ENCODE measurements at places on chromosomes 7 and 10.

DNA sequence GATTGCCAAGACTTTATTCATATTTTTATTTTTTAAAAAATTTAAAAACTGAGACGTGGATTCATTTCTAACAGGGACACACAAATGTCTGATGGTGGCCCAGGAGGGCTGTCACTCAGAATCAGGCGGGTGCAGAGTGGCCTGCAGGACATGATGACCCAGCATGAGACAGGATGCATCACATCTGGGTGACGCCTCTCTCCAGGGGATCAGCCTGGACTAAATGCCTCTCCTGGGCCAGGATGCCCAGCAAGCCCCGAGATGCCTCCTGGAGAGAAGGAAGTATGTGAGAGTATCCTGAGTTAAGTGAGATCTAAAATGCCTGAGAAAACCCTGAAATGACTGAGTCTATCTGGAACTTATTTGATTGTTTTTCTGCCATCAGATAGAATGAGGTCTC is 16.9 kb upstream of the MTURN start:
- DNase-seq, result no peak

GRCh38 chr7:17996442-17997223 is 31.0 kb downstream of the PRPS1L1 start:
- DNase-seq, result no peak

- DNase-seq, result no peak
These were observed 103.7 kb upstream of the HABP2 start for GRCh38 chr10:113449006-113449695.

- DNase-seq, result no peak
These were observed 34.9 kb upstream of the LOXL4 start for GRCh38 chr10:98302741-98303365.

DNA sequence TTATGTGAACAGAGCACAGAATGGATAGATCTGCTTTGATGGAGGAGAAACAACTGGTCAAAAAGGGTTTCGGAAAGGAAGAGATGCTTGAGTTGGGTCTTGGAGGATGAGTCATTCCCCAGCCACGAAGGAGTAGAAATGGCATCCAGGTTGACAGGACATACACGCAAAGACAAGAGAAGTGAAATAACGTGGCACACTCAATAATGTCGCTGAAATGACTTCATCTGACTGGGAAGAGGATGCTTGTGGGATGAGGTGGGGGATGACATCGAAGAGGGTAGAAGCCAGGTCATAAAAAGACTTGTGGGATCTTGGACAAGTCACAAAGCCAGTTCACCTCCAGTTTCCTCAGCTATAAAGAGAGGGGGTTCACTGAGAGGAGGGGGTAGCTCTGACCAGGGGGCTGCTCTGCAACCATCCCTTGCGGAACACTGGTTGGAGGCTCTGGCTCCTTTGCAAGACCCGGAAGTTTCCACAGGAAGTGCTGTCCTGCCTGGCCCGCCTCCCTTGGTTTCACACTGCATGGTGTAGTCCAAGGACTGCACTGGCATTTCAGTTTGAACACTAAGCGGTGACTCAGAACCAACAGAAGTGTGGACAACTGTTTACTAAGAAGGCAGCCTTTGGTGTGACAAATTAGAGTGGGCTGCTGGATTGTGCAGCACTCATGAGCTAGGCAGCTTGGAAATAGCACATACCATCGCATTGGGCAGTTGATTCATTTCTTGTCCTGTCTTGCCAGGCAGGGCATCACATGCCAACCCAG is 189.9 kb upstream of the ADO start:
- no peak for DNase-seq

GRCh38 chr10:33950206-33950605 is 615.7 kb upstream of the NRP1 start:
- peak; percentile 53 for DNase-seq

GRCh38 chr10:19097151-19097550 is 48.5 kb downstream of the MALRD1 start:
- DNase-seq, result no peak

- no peak for DNase-seq
These were observed 117.7 kb downstream of the CCNY start for GRCh38 chr10:35453855-35454532.

DNA sequence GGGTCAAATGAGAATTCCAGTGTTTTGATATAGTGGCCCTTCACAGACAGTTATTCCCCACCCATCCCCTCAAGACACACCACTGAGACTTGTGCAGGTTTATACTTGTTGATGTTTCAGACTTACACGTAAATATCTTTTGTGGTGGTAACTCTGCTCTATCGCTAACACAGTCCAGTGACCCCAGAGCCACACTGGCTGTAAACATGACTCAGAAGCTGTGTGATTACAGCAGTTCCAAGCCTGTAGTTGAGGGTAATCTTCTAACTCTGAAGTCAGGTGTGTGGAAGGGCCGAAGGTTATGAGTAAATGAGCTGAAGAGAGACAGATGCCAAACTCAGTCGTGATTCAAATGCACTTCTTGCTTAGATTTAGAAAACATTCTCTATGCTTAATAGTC is 19.4 kb downstream of the NOBOX start:
- no peak for DNase-seq

DNA sequence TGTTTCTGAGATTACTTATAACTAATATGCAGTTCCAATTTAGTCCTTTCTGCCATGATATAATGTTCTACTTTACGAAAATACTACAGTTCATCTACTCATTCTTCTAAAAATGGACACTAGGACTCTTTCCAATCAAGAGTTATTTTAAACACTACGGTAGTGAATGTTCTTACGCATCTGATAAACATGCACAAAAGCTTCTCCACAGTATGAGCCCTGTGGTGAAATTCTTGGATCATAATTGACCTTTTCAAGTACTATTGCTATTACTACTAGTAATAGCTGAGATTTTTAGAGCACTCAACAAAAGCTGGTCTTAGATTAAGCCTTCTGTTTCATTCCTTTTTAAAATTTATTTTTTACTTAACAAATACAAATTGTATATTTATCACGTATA is 106.4 kb downstream of the CH25H start:
- no peak for DNase-seq

GRCh38 chr10:43692051-43692825 is 43.6 kb upstream of the ZNF32 start:
- DNase-seq, result no peak

- DNase-seq, result no peak
These were observed 55.7 kb downstream of the LYZL2 start for GRCh38 chr10:30573721-30574431.

DNA sequence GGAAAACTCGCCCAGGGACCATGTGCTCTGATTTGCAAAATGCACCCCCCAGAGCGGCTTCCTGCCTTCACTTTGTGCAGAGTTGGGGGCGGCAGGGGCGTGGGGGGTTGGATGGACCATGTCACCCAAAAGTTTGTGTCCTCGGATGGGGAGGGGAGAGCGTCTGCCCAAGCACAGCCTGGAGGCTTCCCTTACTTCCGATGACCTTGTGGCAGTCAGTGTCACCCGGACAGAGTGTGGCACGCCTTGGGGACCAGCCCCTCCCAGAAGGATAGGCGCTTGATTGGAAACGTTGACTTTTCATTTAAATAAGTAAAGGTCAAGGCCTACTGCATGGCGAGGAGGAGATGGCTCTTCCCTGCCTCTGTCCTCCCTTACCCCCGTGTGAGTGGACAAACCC is 71.6 kb downstream of the LHPP start:
- no peak for DNase-seq

DNA sequence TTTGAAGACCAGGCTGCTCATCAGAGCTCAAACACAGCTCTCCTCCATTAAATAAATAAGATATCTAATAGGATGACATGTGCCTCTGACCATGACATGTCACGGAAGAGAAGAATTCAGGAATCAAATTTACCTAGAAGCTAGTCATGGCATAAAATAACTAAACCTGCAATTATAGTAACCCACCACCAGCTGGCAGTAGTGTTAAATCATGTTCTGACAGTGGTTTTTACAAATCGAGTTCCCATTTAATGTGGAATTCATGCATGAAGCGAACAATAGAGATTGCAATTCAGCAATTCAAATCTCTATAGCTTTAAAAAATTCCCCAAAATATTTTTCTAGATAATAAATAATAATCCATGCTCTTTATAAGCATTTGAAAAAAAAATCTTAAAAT is 74.6 kb upstream of the IKZF1 start:
- no peak for DNase-seq

DNA sequence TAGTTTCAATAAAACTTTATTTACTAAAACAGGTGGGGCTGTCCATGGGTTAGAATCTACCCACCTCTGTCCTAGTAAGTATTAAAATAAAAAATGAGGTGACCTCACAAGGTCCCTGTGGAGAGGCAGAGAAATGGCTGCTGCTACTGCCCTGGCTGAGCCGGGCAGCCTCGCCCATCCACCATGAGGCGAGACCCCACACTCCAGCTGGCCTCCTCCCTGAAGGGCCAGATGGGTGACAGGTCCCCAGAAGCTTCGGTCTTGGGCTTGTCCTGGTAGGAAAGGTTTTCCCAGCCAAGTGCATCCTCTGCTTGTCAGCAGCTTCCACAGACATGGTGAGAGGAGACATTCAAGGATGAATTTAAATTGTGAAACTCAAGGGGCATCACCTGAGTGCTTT is 565.8 kb downstream of the PTPRN2 start:
- no peak for DNase-seq

DNA sequence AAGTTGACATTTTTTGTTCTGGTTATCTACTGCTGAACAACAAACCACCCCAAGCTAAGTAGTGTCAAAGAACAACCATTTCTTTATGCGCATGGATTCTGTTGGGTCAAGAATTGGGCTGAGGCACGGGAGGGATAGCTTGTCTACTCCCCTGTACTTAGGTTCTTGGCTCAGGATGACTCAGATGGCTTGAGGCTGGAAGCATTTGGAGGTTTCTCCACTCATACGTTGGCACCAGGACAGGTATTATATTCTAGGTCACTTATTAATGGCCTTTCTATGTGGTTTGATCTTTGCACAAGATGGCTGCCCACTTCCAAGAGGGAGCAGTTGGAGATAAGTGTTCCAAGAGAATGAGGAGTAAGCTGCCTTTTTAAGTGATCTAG is 11.8 kb upstream of the TFAM start:
- no peak for DNase-seq

GRCh38 chr7:70325509-70326101 is 727.3 kb downstream of the AUTS2 start:
- DNase-seq, result no peak

DNA sequence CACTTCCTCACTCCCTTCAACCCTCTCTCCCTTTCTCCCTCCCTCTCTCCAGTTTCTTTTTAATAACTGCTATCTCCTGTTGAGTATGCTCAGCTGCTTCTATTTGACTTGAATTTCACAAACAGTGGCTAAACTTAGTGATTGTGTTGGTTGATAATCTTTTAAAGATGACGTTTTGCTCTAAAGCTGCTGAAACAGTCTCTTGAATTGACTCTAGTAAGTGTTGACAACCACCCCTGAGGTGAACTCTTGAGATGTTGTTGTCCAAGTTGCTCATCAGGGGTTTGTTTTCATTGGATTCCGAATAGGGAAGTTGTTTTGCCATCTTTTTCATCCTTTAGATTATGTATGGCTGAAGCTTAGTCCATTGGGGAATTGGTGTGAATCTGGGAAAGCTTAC is 176.2 kb downstream of the TWIST1 start:
- no peak for DNase-seq

- DNase-seq, result no peak
These were observed 3.1 kb downstream of the ANKRD22 start for GRCh38 chr10:88848499-88848898.

GRCh38 chr10:19977097-19977521 is 160.9 kb downstream of the PLXDC2 start:
- DNase-seq, result no peak

GRCh38 chr10:36534471-36535002 is 590.9 kb upstream of the ANKRD30A start:
- DNase-seq, result peak; percentile 94

DNA sequence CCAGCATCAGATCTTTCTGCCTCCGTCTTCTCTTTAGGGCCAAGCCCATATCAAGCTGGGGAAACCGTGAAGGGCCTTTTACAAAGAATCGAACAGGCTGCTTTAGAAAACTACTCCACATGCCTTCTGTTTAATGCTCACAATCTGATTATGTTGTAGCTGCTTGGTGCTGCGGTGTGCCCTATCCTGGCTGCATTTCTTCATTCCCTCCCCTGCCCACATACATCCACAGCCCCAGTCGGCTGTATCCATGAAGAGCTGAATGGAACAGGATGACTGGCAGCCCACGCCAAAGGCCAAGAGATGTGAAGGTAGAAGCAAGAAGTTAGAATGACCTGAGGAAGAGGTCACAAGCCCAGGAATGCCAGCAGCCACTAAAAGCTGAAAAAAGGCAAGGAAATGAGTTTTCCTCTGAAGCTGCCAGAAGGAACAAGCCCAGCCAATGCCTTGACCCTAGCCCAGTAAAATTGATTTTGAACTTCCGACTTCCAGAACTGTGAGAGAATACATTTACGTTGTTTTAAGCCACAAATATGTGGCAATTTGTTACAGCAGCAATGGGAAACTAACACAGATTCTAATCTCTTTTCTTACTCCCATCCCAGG is 22.2 kb downstream of the TAS2R41 start:
- no peak for DNase-seq

DNA sequence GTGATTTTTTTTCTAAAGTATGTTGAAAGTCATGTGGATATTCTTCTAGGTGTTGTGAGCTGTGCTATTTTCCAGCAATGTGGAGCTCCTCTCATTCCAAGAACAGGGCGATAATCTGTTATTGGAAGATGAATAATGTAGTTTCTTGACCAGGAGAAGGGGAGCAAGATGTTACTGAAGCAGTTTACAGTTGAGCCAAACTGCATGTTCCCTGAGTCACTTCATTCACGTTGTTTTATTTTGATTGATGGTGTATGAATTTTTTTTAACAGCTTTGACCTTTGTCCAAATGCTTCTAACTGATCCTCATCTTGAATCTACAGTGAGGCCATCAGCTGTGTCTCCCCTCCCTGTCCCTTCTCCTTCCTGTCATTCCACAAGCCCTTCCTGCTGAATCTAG is 277.1 kb upstream of the KLF6 start:
- no peak for DNase-seq

GRCh38 chr10:124719213-124719851 is 24.8 kb downstream of the FAM53B start:
- peak; percentile 22 for DNase-seq

DNA sequence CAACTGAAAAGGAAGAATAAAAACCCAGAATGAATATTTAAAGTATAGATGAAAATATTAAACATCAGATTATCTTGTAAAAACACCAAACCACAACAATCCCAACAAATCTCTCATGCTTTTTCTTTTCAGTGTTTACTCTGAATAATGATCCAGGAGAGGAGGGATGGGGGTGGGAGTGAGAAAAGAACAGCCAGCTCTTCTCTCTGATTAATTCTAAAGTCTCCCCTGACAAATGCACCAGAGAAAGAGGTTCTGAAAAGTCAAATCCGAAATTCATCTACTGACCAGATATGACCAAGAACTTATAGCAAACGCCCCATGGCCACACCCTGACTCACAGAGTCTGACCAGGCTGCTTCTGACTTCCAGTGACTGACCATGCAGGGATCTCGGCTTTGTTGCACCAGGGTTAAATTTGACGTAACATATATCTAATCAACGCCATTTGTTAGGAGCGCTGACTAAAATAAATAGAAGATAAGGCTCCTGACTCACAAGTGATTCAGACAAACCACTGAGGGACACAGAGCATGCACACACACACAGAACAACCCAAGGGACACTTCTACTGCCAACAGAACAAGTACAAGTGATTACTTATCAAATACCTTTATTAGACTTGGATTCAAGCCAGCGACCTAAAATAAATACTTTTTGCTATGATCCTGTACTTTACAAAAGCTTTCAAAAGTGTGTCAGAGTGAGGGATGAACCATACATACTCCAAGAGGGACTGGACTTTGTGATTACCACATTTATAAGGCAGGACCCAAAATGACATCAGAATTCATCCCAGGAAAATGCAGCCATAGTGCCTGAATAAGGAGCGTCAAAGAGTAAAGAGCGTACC is 9.3 kb upstream of the SPOCK2 start:
- no peak for DNase-seq

GRCh38 chr7:142854372-142855113 is at the start of gene EPHB6:
TSS of gene EPHB6 (plus strand) at chr7:142855076. CDS start at chr7:142863228, 8,152 bp downstream.
- peak; percentile 34 for DNase-seq

Measured in GDM1 (cell line).